ENCODE measurements at places on chromosomes 1 and 21. TPM values are rescaled to one million over a fixed set of nuclear protein-coding genes. Genes with fewer than 3 reads are reported as not detected.

DNA sequence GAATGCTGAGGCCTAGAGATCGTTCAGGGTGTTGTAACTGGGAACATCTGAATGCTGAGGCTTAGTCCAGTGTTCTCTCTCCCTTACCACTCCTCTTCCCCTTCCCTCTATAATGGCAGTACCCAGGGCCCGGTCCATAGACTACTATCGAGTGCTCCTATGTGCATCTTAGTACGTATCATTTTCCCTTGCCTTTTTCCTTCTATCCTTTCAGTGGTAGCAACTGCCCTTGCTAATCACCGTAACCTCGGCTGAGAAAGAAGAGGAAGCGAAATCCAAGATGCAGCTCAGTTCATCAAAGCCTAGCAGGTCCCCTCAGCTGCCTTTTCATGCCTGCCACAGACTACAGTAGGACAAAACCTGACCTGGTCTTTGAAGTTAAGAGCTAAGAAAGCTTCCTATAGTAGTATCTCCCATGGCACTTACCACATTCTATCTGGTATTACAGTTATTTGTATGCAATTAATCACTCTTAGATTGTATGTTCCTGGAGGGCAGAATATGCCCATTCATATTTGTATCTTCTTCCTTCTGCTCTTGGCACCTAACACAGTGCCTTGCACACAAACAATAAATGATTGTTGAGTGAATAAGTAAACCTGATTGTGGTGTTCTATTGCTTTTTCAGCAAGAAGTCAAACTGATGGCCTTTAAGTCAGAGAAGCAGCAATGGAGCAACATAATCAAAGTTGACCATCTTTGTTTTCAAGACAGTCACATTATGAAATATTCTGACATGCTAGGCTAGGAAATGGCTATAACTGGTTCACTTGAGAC is 22.4 kb downstream of the CNIH4 start:
- no peak overlapping the region for H3K4me3 ChIP-seq
- H3K36me3 ChIP-seq: peaks cover 13% of the 10 kb centered on the region
- no peaks in the 10 kb centered on the region for H3K4me1 ChIP-seq
- no peaks in the 10 kb centered on the region for H3K27me3 ChIP-seq
- no peak for DNase-seq
- H3K27ac ChIP-seq: no peak overlapping the region

DNA sequence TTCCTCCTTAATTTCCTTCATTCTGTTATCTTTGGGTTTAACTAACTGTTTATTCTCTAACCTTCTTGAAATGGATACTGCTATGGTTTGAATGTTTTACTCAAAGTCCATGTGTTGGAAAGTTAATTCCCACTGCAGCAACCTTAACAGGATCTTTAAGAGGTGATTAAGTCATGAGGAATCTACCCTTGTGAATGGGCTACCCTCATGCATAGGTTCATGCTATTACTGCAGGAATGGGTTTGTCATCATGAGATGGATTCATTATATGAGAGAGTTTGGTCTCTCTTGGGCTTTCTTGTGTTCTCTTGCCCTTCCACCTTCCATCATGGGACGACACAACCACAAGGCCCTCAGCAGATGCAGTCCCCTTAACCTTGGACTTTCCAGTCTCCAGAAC is 516.9 kb downstream of the ADGRL2 start:
- no peaks in the 10 kb centered on the region for H3K36me3 ChIP-seq
- no peaks in the 10 kb centered on the region for H3K27me3 ChIP-seq
- no peak overlapping the region for H3K27ac ChIP-seq
- H3K4me3 ChIP-seq: no peak overlapping the region

GRCh38 chr1:85259912-85260274 is 431 bp upstream of the C1orf52 start:
- no peaks in the 10 kb centered on the region for H3K36me3 ChIP-seq
- peaks cover 4% of the 10 kb centered on the region for H3K4me1 ChIP-seq
- no peaks in the 10 kb centered on the region for H3K27me3 ChIP-seq

DNA sequence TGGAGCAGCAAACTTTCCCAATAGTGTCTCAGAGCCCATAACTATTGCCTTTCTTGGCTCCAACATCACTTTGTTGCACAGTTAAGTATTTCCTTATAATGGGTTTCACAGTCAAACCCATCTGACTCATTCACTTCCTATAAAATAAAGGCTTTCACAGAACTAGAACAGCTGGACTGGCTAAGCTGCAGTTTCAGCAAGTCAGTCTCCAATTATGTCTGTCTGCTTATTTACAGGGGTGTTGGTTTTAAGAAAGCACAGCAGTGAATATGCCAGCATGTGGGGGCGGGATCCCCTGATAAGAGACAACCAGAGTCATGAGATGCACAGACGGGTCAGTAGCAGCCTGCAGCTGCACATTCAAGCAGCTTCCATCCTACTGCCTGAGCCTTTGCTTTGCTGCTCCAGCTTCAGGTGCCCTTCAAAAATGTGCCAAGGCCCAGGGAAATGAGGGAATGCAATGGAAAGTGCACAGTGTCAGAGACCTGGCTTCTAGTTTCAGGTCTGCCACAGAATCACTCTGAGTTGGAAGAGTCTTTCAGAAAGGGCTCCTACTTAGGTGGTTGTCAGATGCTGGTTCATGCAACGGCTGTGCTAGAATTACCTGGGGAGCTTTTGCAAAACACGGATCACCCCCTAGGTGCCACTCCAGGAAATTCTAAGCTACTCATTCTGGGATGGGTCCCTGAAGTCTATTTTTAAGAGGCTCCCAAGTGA is 24.8 kb downstream of the RNF19B start:
- no peak overlapping the region for H3K4me3 ChIP-seq
- peaks cover 7% of the 10 kb centered on the region for H3K4me1 ChIP-seq
- no peaks in the 10 kb centered on the region for H3K27me3 ChIP-seq
- H3K36me3 ChIP-seq: peaks cover 17% of the 10 kb centered on the region

GRCh38 chr1:86436041-86436440 is 12.1 kb downstream of the CLCA2 start:
- no peak for DNase-seq
- peaks cover 3% of the 10 kb centered on the region for H3K27me3 ChIP-seq
- no peak overlapping the region for H3K27ac ChIP-seq
- no peaks in the 10 kb centered on the region for H3K36me3 ChIP-seq
- no peaks in the 10 kb centered on the region for H3K4me1 ChIP-seq

DNA sequence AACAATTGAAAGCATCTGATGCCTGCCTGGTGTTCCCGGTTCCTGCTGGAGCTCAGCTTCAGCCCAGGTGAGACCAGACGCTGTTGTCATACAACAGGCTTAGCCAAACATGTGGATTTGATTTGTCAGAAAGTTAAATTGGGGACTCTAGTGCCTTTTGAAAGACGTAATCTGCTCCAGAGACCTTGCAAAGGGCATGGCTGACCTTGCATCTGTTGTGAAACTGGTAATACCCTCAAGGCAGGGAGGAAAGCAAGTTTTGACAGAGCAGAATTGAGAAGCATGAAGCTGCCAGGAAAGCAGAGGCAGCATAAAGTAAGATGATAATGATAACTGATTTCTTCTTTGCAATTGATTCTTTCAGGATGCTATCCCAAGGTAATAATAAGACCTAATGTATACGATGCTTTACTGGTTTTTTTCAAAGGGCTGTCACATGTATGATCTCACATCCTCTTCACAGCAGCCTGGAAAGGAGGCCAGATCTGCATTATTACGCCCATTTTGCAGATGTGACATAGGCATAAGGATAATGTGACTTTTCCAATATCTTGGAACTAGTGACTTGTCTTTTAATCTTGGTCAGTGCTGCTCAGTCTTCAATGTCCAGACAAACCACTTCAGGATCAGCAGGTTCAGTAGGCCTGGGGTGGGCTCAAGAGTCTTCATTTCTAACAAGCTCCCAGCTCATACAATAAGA is 24.7 kb upstream of the CNN3 start:
- no peak for DNase-seq
- no peaks in the 10 kb centered on the region for H3K36me3 ChIP-seq
- peaks cover 22% of the 10 kb centered on the region for H3K4me1 ChIP-seq
- no peak overlapping the region for H3K27ac ChIP-seq
- H3K27me3 ChIP-seq: no peaks in the 10 kb centered on the region
- no peak overlapping the region for H3K4me3 ChIP-seq

GRCh38 chr1:199313444-199313843 is 674.6 kb downstream of the PTPRC start:
- no peaks in the 10 kb centered on the region for H3K4me1 ChIP-seq
- H3K36me3 ChIP-seq: no peaks in the 10 kb centered on the region
- H3K27ac ChIP-seq: no peak overlapping the region
- DNase-seq: no peak
- no peaks in the 10 kb centered on the region for H3K27me3 ChIP-seq
- H3K4me3 ChIP-seq: no peak overlapping the region

DNA sequence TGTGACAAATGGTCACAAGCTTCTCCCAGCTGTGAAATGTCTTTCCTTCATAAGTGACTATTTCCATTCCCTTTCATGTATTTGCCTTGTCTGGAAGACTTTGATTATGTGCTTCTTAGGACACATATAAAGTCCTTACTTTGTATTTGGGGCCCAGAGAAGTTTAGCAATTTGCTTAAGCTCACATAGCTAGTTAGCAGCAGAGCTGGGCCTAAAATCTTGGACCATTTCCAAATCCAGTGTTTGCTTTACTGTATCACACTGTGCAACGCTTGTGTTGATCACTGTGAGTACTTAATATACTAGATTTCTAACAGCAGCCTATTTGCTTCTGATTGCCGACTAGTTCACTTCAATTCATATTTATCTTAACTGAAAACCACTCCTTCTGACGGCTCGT is 2.2 kb upstream of the KCNA3 start:
- H3K4me3 ChIP-seq: no peak overlapping the region
- no peak overlapping the region for H3K27ac ChIP-seq
- no peak for DNase-seq
- H3K36me3 ChIP-seq: no peaks in the 10 kb centered on the region
- no peaks in the 10 kb centered on the region for H3K27me3 ChIP-seq

GRCh38 chr1:86758570-86758969 is 54.2 kb downstream of the SH3GLB1 start:
- no peak overlapping the region for H3K4me3 ChIP-seq
- no peaks in the 10 kb centered on the region for H3K4me1 ChIP-seq
- no peaks in the 10 kb centered on the region for H3K36me3 ChIP-seq
- H3K27me3 ChIP-seq: no peaks in the 10 kb centered on the region

GRCh38 chr1:28071813-28072212 is 16.6 kb downstream of the EYA3 start:
- H3K36me3 ChIP-seq: no peaks in the 10 kb centered on the region
- no peaks in the 10 kb centered on the region for H3K27me3 ChIP-seq
- H3K27ac ChIP-seq: no peak overlapping the region
- H3K4me3 ChIP-seq: no peak overlapping the region
- H3K4me1 ChIP-seq: peaks cover 4% of the 10 kb centered on the region

DNA sequence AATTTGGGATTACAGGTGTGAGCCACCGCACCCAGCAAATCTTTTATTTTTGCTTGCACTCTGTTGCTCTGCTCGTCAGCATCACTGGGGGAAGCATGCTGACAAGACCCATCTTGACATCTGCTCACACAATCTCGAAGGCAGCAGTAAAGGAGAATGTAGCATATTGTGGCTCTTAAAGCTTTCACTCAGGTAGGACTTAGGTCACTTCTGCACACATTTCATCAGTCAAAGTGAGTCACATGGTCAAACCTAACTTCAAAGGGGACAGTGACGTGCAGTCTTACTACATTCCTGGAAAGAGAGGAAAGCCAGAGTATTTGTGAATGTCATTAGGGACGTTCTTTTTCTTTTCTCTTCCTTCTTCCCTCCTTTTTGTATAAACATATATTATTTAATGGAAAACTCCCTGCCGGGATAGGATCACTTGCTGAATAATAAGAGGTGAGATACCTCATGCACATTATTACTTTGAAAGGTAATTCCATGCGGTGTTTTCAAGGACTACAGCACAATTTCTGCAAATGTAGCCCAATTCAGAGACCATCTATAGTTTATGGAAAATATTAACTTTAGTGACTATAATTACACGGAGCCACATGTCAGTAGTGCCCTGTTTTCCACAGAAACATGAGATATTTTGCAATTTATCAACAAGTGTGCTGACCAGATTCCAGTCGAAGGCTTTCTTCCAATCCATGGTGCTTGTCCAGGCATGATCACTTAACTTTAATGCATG is 19.3 kb upstream of the ACBD6 start:
- no peaks in the 10 kb centered on the region for H3K27me3 ChIP-seq
- no peak overlapping the region for H3K4me3 ChIP-seq
- no peak for DNase-seq
- no peaks in the 10 kb centered on the region for H3K4me1 ChIP-seq
- no peak overlapping the region for H3K27ac ChIP-seq
- H3K36me3 ChIP-seq: no peaks in the 10 kb centered on the region

GRCh38 chr21:34668803-34669148 is at the start of gene CLIC6:
Gene CLIC6, plus strand, starts transcription at chr21:34668994. Its CDS starts 395 bp downstream, at chr21:34669389.
- peaks cover 5% of the 10 kb centered on the region for H3K4me1 ChIP-seq
- H3K36me3 ChIP-seq: no peaks in the 10 kb centered on the region
- peaks cover 8% of the 10 kb centered on the region for H3K27me3 ChIP-seq
- no peak within 1 kb of the TSS for H3K27ac ChIP-seq
- peak within 1 kb of the TSS; percentile 35 for H3K4me3 ChIP-seq

- H3K27me3 ChIP-seq: no peaks in the 10 kb centered on the region
- H3K4me3 ChIP-seq: no peak overlapping the region
- no peaks in the 10 kb centered on the region for H3K4me1 ChIP-seq
- DNase-seq: no peak
These were observed 219.2 kb upstream of the NR5A2 start for GRCh38 chr1:199808110-199808870.

- H3K27me3 ChIP-seq: no peaks in the 10 kb centered on the region
- DNase-seq: no peak
- no peaks in the 10 kb centered on the region for H3K4me1 ChIP-seq
- H3K4me3 ChIP-seq: no peak overlapping the region
These were observed 10.0 kb upstream of the KCNAB2 start for GRCh38 chr1:6035719-6036118.

- no peak for DNase-seq
- H3K27me3 ChIP-seq: no peaks in the 10 kb centered on the region
- H3K36me3 ChIP-seq: no peaks in the 10 kb centered on the region
- H3K4me1 ChIP-seq: no peaks in the 10 kb centered on the region
- no peak overlapping the region for H3K4me3 ChIP-seq
These were observed 11.9 kb downstream of the SLC1A7 start for GRCh38 chr1:53130598-53130877.

DNA sequence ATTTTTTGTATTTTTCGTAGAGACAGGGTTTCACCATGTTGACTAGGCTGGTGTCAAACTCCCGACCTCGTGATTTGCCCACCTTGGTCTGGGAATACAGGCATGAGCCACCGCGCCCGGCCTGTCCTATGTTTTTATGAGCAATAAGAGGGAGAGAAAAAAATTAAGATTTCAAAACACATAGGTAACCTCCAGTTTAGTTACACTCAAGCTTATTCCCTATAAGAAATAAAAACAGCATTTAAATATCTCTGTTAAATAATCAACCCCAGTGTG is 7.1 kb downstream of the RSBN1 start:
- H3K27me3 ChIP-seq: no peaks in the 10 kb centered on the region
- no peak overlapping the region for H3K4me3 ChIP-seq
- H3K27ac ChIP-seq: peak overlapping the region; percentile 25
- H3K4me1 ChIP-seq: peaks cover 15% of the 10 kb centered on the region
- no peaks in the 10 kb centered on the region for H3K36me3 ChIP-seq

The RHD gene
- 0.31 TPM for polyA plus RNA-seq

The RRP15 gene
- 2.4 TPM for polyA plus RNA-seq

The TLR5 gene
- polyA plus RNA-seq: 1.1 TPM

The GLUL gene
- polyA plus RNA-seq: 616 TPM

The DPYD gene
- polyA plus RNA-seq: 37.4 TPM

The RPS27 gene
- 3,145 TPM for polyA plus RNA-seq

The TEKT2 gene
- polyA plus RNA-seq: not detected
